ENCODE measurements at places on chromosomes 12 and 14.
A peak's percentile ranks its signal among the peaks of the same experiment; 100 is the strongest.

- DNase-seq, result no peak
Observed at GRCh38 chr12:112961074-112961473, 17.2 kb upstream of the OAS2 start.

- DNase-seq, result no peak
Observed at GRCh38 chr14:33347796-33348195, 409.1 kb downstream of the NPAS3 start.

DNA sequence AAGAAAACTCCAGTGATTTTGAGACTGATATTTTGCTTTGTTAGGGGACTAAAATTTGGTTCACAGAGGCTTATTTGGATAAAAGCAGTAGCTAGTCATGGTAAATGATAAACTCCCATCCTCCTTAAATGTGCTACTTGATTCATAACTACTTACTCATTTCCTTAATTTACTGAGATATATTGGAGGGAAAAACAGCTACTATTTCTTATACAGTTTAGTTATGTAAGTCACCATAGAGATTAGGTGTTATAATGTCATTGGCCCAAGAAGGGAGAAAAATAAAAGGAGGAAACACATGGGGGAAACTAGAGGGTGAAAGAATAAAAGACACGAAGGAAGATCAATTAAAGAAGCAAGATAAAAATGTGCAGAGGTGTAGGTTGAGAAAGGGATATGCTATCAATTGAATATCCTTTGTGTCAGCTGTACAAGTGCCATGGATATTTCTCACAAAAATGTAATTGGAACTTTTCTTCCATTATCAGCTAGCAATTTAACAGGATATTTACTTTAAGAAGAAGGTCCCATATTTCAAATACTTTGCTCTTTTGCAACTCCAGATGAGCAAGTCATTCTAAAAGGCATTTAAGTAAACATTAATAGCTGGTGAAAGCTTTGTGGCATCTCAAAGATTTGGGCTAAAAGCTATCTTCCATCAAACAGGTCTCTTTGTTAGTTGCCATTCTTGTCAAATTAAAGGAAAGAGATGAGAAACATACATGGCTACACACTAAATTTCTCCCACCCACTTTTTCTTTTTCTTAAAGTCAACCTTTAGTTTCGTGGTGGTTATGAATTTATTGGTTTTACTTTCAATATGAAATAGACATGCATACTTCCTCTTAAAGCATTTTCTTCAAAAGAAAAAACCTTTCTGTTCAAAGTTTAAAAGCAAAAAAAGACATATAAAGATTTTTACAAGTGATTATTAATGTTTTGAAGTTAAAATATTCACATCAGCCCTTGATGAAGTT, 439.5 kb downstream of the CCER1 start:
- DNase-seq, result no peak

DNA sequence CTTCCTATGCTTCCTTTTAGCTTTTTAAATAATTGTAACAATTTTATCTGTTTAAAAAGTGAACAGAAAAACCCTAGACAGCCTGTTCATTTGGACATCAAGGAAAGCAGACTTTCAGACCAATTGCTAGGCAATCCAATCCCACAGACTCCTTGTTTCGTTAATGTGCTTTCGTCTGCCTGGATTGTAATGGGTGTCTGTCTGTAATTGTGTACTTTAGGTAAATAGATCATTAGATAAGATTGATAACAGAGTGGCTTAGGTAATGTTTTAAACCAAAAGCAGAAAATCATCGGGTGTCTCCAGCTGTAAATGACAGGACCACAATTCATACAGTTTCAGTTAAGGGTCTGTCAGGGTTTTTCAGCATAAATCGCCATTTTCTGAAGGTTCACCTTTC, 19.6 kb downstream of the CCDC60 start:
- DNase-seq, result no peak

DNA sequence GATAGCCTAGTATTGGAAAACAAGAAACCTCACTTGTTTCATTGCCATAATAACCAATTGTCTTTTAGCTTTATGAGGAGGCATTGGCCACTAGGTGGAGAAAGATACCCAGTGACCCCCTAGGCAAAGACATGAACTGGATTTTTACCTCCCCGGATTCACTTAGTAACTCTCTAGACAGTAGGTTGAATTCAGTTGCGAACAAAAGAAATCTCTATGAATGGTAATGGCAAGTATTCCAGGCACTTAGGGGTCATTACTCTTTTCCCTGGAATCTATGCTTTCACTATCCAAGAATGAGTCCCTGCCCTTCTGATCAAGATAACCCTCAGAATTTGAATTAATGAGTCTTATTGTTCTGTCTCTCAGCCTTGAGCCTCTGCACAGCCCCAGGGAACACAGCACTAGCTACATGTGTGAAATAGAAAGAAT, 29.5 kb upstream of the RHOJ start:
- no peak for DNase-seq

- peak; percentile 31 for DNase-seq
Observed at GRCh38 chr12:47078733-47079467, 521 bp upstream of the PCED1B start.

- no peak for DNase-seq
Observed at GRCh38 chr12:123105211-123105826, 45.6 kb downstream of the PITPNM2 start.

DNA sequence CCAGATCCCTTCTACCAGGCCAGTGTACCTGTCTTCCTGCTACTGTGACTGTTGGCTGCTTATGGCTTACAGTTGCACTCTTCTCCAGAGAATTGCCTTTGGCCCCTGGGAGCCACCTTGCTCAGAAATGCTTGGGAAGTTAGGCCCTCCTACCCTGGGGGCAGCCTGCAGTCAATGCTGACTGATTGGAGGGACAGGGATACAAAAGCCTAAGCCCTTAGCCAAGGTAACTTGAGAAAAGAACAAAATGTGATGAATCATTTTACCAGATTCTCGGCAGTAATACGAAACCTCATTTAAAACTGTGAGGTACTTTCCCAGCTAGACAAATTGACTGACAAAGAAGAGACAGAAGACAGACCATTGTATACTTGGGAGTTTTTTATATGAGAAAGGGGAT, 47.3 kb downstream of the PTCSC3 start:
- no peak for DNase-seq

- DNase-seq, result no peak
Observed at GRCh38 chr14:99671235-99672224, 12.6 kb upstream of the CYP46A1 start.

DNA sequence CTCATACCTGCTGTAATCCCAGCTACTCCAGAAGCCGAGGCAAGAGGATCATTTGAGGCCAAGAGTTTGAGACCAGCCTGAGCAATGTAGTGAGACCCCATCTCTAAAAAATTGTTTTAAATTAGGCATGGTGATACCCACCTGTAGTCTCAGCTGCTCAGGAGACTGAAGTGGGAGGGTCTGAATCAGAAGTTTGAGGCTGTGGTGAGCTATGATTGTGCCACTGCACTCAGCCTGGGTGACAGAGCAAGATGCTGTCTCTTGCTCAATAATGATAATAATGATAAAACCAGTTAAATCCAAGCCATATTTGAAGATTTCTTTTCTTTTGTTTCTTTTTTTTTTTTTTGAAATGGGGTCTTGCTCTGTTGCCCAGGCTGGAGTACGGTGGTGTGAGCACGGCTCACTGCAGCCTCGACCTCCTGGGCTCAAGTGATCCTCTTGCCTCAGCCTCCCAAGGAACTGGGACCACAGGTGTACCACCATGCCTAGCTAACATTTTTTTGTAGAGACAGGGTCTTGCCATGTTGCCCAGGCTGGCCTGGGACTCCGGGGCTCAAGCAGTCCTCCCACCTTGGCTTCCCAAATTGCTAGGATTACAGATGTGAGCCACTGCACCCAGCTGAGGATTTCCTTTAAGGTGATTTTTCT, 12.8 kb downstream of the PSMA6 start:
- no peak for DNase-seq

DNA sequence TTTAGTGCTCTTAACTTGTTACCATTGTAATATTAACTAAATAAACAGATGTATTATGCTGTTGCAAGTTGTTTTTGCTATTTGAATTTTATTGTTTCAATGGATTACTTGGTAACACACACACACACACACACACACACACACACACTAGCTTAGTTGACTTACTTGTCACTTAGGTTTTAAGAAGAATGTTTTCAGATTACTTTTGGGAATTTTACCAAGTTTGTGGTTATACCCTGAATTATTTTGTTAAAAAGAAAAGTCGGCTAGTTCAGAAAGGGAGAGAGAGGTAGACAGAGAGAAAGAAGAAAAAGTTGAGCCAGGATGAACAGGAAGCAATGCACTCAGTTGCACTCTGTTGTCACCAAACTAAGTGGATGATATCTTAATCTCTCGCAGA, 5.3 kb downstream of the SSTR1 start:
- DNase-seq, result no peak

GRCh38 chr12:92140896-92141536, 4.6 kb downstream of the BTG1 start:
- no peak for DNase-seq

DNA sequence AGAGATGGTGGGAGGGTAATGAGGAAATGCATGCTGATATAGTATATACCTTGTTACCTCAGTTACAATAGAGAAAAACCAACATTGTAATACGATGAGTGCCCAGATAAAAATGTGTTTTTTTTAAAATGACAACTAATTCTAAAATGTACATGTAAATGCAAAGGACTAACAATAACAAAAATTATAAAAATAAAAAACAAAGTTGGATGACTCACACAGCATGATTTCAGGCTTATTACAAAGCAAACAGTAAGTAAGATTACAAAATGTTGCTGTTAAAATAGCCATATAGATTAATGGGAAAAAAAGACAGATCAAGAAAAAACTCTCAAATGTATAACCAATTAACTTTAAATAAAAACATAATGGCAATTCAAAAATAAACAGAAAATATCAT, 1099.4 kb downstream of the FSCB start:
- DNase-seq, result no peak

DNA sequence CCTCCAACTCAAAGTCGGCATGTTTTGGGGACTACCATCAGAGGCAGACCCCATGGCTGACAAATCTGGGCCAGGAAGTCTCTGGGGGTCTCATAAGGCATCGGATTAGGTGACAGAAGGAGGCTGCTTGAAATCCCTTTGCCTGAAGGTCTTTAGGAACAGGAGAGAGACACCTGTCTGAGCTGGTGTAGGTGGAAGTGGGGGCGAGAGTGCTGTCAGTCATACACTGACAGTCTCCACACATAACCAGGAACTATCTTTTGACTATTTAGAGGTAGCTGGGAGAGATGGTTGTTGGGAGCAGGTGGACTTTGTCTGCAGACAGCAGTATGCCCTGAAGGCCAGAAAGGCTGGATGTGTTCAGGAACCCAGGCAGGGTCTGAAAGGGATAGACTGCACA, 98.7 kb downstream of the PRMT8 start:
- DNase-seq, result no peak

GRCh38 chr12:94284046-94284445, 135.7 kb downstream of the PLXNC1 start:
- DNase-seq, result no peak

- DNase-seq, result no peak
Observed at GRCh38 chr12:91007531-91008290, 2.9 kb upstream of the EPYC start.

DNA sequence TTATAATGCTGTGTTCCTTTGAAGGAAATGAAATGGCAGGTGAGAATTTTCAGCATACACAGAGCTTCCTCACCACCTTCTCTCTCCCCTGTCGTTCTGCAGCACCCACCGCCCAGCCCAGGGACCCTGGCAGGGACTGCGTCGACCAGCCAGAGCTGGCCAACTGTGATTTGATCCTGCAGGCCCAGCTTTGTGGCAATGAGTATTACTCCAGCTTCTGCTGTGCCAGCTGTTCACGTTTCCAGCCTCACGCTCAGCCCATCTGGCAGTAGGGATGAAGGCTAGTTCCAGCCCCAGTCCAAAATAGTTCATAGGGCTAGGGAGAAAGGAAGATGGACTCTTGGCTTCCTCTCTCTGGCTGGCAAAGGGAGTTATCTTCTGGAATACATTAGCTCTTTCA, 35.1 kb downstream of the PAPLN start:
- DNase-seq, result no peak

DNA sequence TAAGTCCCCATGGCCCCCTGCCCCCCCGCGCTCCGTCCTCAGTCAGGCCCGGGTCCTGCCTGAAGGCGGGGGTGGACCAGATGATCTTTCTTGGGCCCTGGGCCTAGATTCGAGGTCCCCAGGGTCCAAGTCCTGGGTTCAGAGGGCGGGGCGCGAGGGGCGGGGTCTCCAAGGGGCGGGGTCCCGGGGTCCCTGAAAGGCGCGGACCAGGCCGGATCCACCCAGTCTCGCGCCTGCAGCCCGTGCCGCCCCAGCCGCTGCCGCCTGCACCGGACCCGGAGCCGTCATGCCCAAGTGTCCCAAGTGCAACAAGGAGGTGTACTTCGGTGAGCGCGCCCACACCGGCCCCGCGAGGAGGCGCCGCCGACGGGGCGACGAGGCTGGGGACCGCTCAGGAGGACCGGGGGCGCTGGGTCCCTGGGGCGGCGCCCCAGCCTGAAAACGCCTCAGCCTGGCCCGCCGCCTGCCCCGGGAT, 325 bp downstream of the CRIP1 start:
- no peak for DNase-seq

- DNase-seq, result no peak
Observed at GRCh38 chr12:75661908-75662307, 150.5 kb upstream of the KRR1 start.

DNA sequence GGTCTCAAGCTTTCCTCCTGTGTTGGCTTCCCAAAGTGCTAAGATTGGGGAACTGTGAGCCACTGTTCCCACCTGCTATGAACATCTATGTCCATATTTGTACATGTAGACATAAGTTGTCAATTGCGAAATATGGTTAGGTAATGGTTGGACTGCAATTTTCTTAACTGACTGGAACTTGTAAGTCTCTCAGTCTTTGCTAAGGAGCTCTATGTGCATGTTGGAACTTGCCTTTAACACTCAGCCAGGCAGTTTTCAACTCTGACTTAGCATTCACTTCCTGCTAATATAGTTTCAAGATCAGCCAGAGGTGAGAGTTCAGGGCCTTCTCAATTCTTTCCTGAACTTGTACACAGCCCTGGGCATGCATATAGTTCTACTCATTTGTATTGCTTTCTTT, 44.5 kb upstream of the EEA1 start:
- no peak for DNase-seq

GRCh38 chr14:81169711-81170103, 51.1 kb downstream of the GTF2A1 start:
- DNase-seq, result no peak

GRCh38 chr14:64879635-64880220, at the start of gene SPTB:
Gene SPTB, minus strand, starts transcription at chr14:64879907. Its CDS starts 56,813 bp downstream, at chr14:64823094.
- peak; percentile 16 for DNase-seq
